Stimulated activated CD8-positive, alpha-beta memory T cell treated with anti-CD3 and anti-CD28 coated beads, Interleukin-15, amount 100 ng/mL, for 4 hours (primary cell): ENCODE measurements at places on chromosomes 12 and 14.

GRCh38 chr12:106150555-106150954 lies 11.8 kb upstream of the NUAK1 start:
- no peak for DNase-seq

GRCh38 chr12:851343-851742 lies 98.2 kb downstream of the RAD52 start:
- no peak for DNase-seq

DNA sequence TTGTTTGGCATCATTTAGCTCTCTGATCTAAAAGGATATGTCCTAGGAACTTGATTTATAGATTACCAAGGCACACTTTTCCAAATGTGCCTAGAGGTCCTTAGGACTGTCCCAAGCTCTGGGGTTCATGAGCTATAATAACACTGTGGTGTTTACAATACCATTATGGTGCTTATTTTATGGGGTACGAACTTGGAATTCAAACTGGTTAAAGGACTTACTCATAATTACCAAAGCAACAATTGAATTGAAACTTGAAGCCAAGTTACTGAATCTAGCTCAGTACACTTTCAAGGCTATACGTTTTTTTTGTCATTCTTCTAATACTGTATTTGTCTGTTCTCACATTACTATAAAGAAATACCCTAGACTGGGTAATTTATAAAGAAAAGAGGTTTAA lies 9.6 kb upstream of the TEP1 start:
- no peak for DNase-seq

GRCh38 chr14:35394326-35395013 lies 10.1 kb downstream of the NFKBIA start:
- no peak for DNase-seq

- no peak for DNase-seq
These were observed 80.4 kb upstream of the SINHCAF start for GRCh38 chr12:31406345-31406744.

GRCh38 chr12:105226219-105226618 lies 9.8 kb downstream of the APPL2 start:
- no peak for DNase-seq
